Stimulated activated CD4-positive, alpha-beta T cell treated with anti-CD3 and anti-CD28 coated beads, TNF-alpha, amount 100 ng/mL, for 1 hour (primary cell): ENCODE measurements at places on chromosomes 2 and 18.

- DNase-seq = no peak
These were observed 53.2 kb upstream of the MAT2A start for GRCh38 chr2:85485815-85486214.

DNA sequence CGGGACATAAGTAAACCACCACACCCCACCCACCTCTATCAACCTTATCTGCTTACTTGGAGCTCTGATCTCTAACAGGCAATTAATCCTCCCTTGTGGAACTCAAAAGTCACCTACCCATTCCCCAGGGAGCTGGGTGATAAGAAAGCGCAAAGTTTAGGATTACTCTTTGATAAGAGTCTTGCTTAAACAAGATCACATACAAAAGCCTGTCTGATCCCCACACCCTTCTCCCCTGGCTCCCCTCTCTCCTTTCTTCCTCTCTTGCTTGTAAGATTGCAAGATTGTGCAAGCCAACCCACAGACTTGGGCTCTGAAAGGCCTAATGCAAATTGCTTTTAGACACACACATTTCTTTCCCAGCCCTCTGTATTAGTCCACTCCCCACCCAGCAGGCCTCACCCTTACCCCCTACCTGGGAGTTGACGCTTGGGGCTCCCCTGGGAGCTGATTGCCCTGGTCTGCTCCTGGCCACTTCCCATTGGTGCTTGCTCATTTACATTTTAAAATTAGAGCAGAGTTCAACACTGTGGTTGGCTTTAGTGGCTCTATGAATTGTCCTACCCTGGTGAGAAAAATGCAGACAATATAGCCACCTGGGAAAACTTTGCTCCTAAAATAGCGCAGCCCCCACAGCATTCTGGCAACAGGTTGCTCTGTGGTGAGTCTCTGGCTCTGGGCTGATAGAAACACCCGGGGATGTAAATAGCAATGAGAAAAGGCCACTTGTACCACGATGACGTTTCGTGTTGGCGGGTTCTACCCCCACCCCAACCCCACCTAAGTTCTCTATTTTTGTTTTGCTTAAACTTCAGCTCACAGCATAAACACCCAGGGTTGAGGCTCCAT lies 92.8 kb upstream of the MSH2 start:
- DNase-seq = no peak

DNA sequence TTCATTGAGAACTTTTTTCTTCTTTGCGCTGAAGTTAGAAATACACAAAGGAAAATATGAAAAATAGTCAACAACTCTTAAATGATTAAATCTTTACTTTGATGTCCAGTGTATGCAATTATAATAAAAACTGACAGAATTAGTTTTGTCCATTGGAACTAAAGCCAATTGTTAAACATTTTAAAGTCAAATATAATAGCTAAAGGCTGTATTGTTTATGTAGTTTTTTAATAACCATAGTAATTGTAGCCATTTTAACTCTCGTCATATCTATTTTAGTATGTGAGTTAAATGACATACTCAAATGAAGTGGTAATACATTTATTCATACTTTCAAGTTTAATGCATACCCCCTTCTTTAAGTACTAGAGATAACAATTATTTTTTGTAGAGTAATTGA lies 4.7 kb upstream of the COBLL1 start:
- no peak for DNase-seq

GRCh38 chr18:24868760-24869237 lies 408.4 kb downstream of the HRH4 start:
- no peak for DNase-seq

- no peak for DNase-seq
These were observed 70.5 kb downstream of the PRPF40A start for GRCh38 chr2:152646775-152647174.

DNA sequence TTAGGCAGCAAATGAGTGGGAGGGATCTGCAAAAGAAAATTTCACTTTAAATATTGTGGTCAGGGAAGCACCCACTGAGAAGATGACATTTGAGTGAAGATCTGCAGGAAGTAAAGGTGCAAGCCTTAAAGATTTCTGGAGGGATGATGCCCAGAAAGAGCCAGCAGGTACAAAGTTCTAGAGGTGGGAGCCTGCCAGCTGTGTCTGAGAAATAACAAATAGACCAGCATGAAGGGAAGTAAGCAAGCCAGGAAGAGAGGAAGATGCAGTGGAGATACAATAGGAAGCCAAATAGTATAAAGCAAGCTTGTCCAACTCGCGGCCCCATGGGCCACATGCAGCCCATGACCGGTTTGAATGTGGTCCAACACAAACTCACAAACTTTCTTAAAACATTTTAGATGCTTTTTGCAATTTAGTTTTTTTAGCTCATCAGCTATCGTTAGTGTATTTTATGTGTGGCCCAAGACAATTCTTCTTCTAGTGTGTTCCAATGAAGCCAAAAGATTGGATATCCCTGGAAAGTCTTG lies 489.9 kb downstream of the DCC start:
- DNase-seq = no peak

DNA sequence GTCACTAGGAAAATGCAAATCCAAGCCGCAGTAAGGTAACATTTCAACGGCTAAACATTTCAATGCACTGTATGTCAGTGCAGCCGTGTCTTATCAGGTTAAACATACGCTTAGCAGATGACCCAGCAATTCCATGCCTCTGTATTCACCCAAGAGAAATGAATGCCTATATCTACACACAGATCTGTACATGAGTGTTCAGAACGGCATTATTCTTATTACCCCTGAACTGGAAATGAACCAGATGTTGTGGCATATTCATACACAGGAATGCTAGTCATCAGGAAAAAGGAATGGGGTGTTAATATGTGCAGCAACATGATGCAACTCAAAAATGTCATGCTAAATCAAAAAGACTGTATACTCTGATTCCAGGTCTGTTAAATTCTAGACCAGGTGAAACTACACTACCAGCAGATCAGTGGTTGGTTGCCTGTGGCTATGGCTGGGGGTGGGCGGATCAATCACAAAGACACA lies 80.4 kb upstream of the RPL31 start:
- DNase-seq = no peak

DNA sequence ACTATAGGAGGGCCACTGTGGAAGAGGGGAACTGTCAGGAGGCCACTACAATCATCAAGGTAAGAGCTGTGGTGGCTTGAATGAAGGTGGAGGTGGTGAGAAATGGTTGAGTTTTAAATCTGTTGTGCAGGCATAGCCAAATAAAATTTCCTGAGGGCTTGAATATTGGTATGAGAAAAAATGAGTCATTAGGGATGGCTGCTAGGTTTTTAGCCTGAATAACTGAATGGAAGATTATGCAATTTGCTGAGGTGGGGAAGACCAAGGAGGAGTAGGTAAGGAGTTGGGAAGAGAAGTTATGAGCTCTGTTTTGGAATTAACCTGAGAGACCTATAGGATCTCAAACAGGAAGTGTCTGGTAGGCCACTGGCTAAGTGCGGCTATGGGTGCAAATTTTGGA lies 84.0 kb downstream of the KLHL14 start:
- DNase-seq = no peak

DNA sequence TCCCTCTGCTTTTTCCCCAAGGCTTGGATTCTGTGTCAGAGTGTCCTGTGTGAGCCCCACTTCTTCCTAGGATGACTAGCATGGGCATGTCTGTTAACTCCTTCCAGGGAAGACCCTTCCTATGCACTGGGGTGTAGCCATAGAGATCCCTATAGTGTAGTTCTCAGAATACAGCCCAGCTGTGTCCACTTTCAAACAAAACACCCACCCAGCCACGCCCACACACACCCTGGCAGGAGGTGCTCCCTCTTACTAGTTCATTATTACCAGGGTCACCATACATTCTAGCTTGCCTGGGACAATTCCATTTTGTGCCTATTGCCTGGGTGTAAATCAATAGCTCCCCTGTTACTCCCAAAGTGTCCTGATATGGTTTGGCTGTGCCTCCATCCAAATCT lies 195.6 kb downstream of the MYCN start:
- no peak for DNase-seq

- no peak for DNase-seq
These were observed 17.3 kb upstream of the B3GNT7 start for GRCh38 chr2:231378026-231378722.

DNA sequence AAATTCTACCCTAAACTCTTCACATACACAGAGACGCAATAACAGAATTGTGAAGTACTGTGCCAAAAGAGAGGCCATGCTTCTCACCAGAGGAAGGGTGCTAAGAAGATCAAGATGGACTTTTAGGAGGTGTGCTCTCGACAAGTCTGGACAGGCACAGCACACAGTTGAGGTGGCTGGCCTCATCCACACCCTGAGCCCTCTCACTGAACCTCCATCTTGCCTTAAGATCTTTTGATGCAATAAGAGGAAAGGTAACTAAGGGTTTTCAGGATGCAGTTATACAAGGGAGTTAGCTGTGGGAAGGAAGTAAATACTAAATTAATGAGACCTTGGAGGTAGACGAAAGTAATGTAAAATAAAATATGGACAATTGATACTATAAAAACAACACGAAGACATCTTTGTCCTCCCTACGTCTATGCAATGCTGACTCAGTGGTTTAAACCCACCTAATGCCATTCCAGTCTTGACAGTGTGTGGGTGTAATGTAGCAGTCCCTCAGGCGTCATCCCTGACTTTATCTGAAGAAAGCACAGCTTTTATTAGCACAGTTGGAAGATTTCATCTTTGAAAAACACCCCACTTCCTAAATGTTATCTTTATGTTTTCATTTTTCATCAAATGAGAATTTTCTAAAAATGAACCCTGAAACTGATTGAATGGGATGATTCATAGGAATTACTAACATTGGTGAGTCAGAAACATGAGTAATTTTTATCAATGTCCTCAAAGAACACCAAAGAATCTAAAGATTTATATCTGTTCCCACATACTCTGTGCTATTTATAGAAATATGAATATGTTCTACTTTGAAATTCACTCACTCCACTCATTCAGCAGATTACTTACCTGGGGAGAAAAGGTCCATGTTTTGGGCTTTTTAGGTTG lies 34.0 kb upstream of the MALL start:
- no peak for DNase-seq

- DNase-seq = no peak
These were observed 160.4 kb downstream of the SMAD7 start for GRCh38 chr18:48790226-48790863.

DNA sequence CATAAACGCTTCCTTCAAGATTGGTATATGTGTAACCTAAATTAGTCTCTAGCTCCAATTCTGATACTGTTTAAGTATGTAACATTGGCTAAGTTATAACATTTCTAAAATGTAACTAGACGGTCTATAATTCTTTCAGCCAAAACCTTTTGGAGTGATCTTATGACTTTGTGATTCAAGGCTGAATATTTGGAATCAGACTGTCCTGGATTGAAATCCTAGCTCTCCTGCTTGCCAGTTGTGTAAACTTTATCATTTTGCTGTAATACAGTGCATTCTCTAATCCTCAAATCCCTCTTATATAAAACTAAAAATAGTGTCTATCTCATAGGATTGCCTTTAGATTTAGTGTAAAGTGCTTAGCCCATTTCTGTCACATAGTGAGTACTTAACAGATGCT lies 337.2 kb upstream of the KCNJ3 start:
- DNase-seq = no peak

GRCh38 chr2:76027761-76028160 lies 317.0 kb upstream of the GCFC2 start:
- no peak for DNase-seq

DNA sequence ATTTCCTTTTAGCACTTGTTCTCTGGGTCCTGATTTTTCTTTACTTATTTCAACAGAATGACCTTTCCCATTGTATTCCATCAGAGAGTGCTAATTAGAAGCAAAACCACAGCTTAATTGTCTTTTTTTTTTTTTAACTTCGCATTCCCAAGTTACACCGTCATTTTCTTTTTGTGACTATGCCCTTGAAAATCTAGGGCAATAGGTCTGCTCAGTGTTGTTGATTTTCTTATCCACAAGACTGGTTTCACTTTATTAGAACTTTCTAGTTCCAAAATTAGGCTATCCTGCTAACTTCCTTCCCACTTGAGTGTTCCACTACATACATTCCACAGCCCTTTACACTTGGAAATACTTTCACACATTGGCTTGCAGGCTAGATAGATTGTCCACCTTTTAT lies 18.7 kb upstream of the ADAM17 start:
- no peak for DNase-seq

DNA sequence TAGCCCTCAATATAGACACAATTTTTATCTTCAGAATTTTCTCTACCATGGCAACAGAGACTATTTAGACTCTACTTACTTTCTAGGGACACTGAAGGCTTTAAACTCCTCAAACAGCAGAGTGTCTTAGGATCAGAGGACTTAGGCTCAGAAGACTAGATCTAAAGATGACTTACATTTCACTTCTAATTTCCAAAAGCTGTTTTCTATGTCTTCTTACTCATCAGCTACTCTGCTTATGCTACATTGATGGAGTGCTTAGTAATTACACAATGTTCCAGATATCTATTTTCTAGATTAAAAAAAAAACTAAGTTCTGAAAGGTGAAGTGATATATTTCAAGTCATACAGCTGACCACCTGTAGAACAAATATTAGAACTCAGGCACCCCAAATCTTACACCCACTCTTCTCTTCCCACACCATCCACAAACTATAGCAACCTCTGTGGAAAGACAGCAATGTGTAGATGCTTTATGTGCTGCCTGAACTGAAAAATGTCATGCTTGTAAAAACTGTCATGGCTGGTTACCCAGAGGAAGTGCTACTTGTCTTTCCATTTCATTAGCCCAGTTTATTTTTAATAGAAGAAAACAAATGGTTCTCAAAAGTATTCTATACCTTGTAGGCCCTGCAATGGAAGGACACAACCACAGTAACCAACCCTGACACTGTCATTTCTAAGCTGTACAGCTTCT lies 831.0 kb upstream of the ACVR2A start:
- DNase-seq = no peak

DNA sequence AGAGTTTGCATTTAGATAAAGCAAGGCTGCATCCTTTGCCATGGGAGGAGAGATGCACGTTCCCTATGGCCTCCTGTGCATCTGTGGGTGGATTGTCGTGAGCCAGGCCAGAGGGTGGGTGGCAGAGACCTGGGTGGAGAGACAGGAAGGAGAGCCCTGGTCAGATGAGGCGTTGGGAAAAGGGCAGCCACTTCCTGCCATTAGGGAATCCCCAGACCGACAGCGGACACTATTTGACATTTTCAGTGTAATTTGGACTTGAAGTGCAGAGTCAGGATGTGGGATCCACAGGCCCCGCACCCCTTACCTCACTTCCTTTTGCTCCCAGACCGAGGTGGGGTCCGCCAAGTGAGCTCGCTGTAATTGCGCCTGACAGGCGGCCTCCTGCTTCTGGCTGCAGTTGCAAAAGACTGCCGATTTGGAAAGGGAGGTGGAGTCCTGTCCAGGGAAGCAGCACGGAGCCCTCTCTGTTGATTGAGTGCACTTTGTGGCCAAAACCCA lies 150.0 kb downstream of the DYSF start:
- DNase-seq = no peak

GRCh38 chr18:69948919-69949537 lies 1.4 kb upstream of the CD226 start:
- DNase-seq = no peak

DNA sequence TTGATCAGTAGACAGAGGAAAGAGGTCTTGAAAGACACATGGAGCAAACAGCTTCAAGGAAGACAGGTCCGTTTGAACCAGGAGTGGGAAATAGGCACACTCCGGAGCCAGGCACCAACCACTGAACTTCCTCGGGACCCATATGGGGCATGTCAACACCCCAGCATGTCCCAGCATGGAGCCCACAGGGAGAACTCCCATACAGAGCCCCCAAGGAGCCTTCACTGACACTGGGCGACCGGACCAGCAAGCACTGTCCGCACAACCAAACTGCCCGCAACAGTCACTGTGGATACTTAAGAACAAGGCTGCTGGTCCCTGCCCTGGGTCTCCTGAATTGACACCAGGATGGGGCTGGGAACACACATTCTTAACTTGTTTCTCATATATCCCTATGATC lies 286.2 kb upstream of the SALL3 start:
- no peak for DNase-seq
